Colonic mucosa (tissue), 4 donors: ENCODE measurements at places on chromosomes 3 and 15. TPM values are rescaled to one million over a fixed set of nuclear protein-coding genes. Genes with fewer than 3 reads are reported as not detected.

The PDIA3 gene
- total RNA-seq: 846 TPM

The LTF gene
- 1.6 TPM for total RNA-seq

The EHD4 gene
- total RNA-seq: 30.3 TPM

The ANKRD63 gene
- total RNA-seq: not detected

The CDC25A gene
- 5.3 TPM for total RNA-seq

The PPP2R3A gene
- total RNA-seq: 10.9 TPM

The FHIT gene
- total RNA-seq: 7.7 TPM

The KNG1 gene
- 1.0 TPM for total RNA-seq

The WDR93 gene
- not detected for total RNA-seq

The ALS2CL gene
- 21.8 TPM for total RNA-seq

- DNase-seq: no peak
Observed at GRCh38 chr3:172787746-172788145, 37.2 kb downstream of the ECT2 start.

- DNase-seq: no peak
Observed at GRCh38 chr3:16723978-16724377, 118.8 kb upstream of the DAZL start.

DNA sequence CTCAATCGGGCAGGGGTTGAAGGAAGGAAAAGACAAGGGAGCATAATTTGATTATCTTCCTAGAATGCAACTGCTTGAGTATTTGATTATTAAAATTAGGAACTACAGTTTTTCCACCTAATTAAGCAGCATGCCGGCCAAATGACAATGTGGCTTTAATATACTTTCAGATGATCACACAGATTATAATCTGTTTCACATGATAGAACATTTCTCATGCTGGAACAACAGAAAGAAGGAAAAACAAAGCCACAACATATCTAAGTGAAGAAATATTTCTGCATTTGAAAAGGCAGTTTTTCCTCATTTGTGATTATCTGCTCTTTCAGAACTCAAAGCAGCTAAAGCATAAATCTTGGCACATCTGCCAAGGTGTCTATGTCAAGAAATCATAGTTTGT is 82.7 kb downstream of the STRIT1 start:
- DNase-seq: no peak

DNA sequence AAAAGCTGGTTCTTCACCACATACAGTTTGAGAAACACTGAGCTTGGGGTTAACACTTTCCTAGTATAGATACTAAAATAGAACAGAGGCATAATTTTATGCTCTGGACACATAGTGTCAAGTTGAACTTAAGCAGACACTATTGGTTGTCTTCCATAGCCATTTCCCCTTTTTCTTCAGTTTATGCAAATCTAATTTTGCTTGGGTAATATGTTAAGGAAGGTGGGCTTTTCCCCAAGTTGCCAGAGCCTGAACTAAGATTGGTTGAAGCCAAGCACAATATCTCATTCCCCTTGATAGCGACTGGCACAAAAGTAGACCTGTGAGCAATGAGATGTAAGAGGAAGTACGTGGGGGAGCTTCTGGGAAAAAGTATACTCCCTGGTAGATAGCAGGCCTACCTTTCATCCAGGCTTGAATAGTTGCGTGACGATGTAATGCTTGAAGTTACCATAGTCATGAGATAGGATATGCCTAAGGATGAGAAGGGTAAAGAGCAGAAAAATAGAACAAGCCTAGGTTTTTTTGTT is 4.5 kb upstream of the POPDC2 start:
- DNase-seq: no peak

GRCh38 chr3:161821591-161821990 is 325.0 kb downstream of the OTOL1 start:
- no peak for DNase-seq

- DNase-seq: no peak
Observed at GRCh38 chr15:40322531-40323238, 807 bp upstream of the INAFM2 start.

DNA sequence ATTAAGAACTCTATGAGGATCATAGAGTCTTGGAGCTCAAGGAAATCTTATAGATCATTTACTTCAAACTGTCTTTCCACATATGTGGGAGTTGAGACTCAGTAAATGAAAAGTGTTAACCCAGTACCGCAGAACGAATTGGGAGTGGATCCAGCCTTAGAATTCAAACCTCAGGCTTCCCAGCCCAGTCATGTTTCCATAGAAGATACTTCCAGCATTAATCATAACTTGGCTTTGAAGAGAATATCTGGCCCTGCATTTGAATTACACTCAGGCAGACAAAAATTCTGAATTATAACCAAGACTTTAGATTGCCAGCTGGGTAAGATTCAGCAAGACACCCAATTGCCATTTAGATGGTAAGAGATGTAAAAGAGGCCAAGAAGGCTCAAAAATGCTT is 972.0 kb downstream of the TUSC7 start:
- DNase-seq: no peak

DNA sequence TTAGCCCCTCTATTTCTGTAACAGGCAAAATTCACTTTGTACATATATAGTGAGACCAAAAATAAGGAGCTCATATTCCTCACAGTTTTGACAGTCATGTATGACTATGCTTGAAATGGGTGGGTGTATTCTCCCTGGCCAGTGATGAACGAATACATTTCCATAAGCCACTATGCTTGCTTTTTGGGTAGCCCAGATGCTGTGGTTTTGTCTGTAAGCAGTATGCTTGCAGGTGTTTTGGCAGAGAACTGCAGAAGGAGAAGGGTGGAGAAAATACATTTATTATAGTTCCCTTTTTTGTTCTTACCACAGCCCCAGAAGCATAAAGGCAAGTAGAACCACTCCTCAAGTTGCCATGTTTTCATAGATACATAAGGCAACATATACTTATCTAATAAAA is 131.2 kb downstream of the RBMS3 start:
- DNase-seq: no peak

- DNase-seq: no peak
Observed at GRCh38 chr15:62505762-62506161, 340.7 kb upstream of the C2CD4B start.

DNA sequence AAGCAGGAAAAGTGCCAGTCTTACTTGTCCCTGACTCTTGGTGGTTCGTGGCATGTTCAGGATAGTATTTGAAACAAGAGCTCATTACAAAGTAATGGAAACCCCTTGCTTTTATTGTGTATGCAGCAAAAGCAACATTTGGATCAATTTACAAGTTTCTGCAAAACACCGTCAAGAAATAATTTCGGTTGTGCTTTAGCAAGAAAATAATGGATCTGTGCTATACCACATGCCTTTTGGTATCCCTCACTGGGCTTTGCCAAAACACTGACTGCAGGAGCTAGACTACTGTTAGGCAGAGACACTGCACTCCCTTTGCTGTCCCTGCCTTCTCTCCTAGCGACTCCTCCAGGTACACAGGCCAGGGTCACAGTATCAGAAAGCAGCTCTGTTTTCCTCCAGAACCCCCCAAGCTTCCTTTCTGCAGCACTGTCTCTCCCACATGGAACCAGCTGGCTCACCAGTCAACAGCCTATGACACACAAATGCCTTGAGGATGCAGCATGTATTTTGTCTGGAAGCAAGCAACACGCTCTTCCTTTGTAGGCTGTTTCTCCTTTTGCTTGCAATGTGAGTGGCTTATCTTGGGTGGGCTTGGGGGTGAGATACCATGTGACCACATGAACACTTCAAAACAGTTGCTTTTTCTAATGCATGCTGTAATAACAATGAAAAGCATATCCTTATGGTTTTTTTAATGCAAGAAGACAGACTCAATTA is 111.4 kb downstream of the PGPEP1L start:
- DNase-seq: no peak

GRCh38 chr3:118641608-118642007 is 393.0 kb downstream of the IGSF11 start:
- DNase-seq: no peak

DNA sequence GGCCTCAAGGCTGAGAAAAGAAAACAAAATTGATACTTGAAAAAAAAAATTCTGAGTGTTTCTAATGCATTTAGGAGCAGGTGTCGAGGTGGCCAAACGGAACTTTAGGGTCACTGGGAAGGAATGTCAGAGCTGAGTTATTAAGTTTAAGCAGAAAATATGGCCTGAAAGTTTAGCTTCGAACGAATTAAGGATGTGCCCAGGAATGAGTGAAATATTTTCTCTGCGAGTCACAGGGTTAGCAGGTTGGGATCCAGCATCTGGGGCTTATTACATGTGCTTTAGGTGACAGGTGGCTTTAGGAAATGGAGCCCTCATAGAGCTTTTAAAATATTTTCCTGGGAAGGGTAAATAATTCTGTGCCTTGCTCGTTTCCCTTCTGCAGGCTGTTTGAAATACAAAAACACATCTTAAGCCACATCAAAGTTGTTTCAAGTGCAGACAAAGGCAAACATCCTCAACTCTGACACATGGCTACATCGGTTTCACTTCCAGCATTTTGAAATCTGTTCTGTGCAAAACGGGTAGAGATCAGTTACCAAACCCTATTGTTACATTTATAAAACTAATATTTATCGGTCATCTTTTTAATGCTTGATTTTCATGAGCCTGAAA is 143.1 kb upstream of the ARRDC4 start:
- no peak for DNase-seq

DNA sequence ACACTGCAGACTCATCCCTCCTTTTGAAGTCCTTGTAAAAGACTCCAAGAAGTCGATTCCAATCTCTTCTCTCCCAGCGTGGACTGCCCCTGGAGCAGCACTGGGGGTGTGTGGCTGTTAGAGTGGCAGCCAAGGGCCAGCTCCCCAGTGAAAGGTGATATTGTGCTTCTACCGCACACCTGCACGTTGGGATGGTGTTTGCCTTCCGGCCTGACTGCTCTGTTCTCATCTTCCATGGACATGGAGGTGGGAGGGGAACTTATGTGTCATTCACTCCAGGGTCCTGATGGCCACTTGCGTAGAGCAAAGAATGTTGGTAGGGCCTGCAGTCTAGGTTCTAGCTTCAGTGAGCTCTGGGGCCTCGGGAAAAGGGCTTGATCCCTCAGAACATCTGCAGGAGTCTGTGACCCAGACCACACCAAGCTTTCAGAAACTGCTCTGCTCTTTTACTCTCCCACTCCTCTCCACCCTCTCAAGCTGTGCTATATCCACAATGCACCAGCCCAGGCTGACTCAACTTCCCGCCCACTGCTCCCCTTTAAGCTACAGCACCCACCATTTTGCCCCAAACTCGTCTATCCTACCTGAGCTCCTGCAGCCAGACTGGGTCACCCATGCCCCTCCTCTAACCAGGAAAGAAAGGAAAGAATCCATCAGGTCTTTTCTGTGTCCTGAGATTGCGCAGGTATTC is 31.3 kb downstream of the LIPC start:
- DNase-seq: no peak

- no peak for DNase-seq
Observed at GRCh38 chr15:59298225-59298853, 74.3 kb downstream of the MYO1E start.

- peak; percentile 22 for DNase-seq
Observed at GRCh38 chr3:134375582-134376384, 1.5 kb upstream of the AMOTL2 start.
